ENCODE measurements at places on chromosomes 3 and 15.

DNA sequence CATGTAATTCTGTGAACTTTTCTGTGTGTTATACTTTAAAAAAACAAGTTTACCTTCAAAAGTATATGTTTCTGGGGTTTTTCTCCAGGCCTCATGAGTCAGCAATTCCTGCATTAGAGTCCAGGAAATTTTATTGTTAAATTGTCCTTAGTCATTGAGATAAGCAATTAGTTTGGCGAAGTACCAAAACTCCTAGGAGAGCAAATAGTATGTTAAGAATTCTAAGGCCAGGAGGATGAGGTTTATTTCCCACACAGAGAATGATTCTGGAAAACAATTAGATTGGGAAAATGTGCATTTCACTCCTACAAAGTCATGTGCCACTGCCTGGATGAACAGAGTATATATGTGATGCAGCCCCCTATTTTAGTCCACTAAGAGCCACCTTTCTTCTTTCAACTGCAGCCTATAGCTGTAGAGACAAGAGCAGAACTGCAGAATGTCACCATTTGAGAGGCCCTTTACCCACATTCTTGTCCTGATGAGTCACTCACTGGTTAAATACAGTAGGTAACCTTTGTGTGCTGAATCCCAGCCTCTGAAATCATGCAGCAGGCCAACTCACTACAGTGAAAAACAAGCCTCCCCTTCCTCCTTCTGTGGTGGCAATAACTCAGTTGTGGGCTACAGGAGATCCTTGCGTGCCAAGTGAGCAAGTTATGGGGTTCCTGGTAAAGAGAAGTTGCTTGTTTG is 452.8 kb upstream of the THBS1 start:
- no peak for DNase-seq

GRCh38 chr3:123949641-123950040 is 11.4 kb downstream of the CCDC14 start:
- DNase-seq, result no peak

- no peak for DNase-seq
These were observed 223.7 kb upstream of the BCHE start for GRCh38 chr3:166060789-166061479.

DNA sequence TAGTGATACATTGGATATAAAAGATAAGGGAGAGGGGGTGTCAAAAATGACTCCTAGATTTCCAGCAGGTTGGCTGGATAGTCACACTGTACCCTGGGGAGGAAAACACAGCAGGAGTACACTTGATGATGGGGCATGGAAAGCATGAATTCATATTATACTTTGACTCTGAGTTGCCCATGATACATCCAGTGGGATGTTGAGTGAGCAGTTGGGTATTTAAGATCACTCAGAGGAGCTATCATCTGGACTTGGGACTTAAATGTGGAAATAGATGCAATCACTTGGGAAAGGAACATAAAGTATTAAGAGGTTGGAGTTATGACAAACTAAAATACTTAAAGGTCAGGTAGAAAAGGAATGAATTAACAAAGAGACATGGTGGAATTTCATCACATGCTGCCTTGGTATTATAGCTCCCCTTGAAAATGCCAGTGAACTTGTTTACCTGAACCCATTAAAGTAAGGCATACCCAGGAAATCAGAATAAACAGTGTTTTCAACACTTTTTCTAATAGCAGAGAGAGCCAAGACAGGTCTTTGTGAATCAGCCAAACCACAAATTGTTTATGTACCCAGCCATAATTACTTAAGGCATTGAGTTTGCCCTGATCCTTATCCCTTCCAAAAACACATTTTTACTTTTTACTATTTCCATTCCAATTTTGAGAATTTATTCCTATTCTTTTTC is 49.9 kb upstream of the ABI3BP start:
- no peak for DNase-seq

GRCh38 chr3:53102601-53103147 is 27.6 kb downstream of the RFT1 start:
- DNase-seq, result no peak

- no peak for DNase-seq
These were observed 1098.3 kb downstream of the NAALADL2 start for GRCh38 chr3:175957427-175957826.

All from NCI-H187 treated with DMSO at 0.1 percent for 48 hours (cell line).